ENCODE measurements at places on chromosomes 6 and 20.

DNA sequence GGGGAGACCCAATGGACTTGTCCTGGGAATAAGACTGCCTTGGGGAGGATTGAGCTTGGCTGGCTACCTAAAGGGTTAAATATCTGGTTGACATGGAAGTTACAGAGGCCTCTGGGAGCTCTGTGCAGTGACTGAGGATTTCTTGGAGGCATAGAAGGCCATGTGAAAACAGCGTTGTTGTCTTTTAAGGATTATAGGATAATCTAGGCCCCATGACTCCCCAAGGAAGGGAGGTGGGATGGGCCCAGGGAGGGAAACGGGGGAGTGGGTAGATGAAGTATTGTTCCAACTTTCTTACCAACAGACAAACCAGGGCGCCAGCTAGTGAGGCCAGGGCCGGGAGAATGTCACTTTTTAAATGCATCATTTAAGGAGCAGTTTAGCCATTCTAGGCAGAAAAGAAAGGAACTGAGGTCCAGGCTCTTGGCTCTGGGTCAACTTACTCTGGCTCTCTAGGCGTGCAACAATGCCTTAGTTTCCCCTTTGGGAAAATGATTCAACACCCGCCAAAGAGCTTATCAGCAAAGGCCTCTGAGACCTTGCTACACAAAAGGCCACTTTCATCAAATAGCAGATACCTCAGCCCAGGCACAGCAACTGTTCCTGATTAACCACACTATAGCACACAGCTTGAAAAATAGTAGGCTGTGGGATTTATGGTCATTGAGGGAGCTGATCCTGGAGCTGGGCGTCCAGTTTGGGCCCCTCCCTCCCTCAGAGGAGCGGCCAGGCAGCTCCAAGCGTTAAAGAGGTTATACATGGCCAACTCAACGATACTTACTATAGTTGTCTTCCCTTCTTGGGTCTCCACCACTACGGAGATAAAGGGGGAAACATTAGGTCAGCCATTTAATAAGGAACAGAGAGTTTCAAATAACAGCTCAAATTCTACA lies 7.0 kb downstream of the MRPS18A start:
- DNase-seq: no peak

GRCh38 chr6:166318227-166318626 lies 10.0 kb upstream of the PRR18 start:
- DNase-seq: no peak

DNA sequence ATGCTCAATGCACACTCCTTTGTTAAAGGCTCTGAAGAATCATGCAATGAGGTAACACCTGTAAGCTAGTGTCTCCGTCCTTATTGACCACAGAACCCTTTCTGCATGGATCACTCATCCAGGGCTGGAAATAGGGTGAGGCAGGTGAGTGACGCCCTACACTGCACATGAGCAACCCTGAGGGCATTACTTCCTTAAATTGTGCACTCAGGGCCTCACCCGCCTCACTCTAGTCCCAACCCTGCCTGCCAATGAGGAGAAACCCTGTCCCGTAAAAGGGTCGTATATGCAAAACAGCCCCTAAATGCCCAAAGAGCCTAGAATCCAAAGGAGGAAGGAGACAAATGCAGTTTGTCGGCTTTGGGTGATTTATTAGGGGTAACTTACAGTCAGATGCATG lies 33.6 kb upstream of the NOP56 start:
- no peak for DNase-seq

- DNase-seq: no peak
Measured at GRCh38 chr20:4453359-4453758, 268.4 kb upstream of the PRND start.

DNA sequence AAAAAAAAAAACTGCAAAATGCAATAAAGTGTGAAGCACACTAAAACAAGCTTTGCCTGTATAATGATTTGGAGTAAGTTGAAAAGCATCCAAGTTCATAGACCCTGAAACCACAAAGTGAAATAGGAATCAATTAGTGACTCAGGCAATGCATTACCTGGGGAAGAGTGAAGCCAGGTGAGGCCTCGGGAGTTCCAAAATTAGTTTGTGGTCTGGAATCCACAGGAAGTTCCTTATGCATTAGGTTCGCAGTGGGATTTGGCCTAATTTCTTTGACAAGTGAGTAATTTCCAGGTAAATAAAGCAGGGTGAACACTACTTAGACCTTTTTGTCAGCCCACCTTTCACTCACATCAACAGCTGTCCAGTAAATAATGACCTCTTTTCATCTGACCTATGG lies 490.8 kb downstream of the CBLN4 start:
- no peak for DNase-seq

DNA sequence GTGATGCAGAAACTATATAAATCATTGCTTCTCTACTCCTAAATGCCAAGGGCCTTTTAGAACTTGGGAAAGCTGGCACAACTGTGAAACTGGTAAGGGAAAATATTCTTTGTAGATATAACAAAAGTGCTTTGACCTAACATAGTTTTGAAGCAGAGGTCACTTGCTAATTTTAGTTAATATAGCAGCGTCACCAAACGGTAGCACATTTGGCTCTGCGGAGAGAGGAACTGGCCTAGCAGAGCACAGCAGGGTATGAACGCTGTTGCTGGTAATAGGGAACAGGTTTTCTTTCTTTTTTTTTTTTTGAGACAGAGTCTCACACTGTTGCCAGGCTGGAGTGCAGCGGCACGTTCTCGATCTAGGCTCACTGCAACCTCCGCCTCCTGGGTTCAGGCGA lies 67.4 kb downstream of the ECT2L start:
- no peak for DNase-seq

DNA sequence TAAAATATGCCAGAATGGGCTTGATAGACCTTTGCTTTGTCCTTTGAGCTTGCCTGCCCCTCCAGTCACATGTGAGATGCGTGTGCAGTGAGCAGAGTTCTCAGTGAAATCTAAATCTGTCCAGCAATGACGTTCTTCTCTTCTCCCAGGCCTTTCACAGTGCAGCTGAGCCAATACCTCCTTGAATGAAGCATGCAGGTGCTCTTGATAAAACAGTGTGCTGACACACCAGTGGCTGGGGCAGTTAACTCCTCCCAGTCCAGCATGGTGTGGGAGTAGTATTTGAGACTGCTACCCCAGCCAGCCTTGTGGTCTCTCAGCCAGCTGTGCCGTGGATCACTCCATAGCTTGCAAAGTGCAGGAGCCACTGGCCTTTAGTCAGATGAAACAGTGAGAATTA lies 240.5 kb downstream of the FARS2 start:
- no peak for DNase-seq

- DNase-seq: no peak
Measured at GRCh38 chr20:53736122-53736756, 142.6 kb upstream of the ZNF217 start.

- no peak for DNase-seq
Measured at GRCh38 chr6:43805699-43806042, 35.7 kb downstream of the VEGFA start.

GRCh38 chr6:87407901-87408720 lies at the start of gene CFAP206:
CFAP206 (plus strand) TSS chr6:87407972; CDS start chr6:87409840, 1,868 bp downstream.
- peak; percentile 83 for DNase-seq

DNA sequence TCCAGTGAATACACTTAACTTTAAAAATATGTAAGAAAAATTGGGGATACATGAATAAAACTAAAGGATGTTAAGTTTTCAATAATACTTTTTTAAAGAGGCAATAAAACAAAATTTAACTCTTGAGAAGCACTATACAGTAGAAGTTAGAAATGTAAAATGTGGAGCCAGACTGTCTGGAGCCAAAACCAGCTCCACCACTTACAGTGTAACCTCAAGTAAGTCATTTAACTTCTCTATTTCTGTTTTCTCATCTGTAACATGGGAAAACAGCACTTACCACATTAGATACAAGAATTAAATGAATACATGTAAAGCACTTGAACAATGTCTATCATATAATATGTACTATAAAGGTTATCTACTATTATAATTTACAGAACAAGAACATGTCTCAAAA lies 6.7 kb downstream of the ATG5 start:
- DNase-seq: no peak

DNA sequence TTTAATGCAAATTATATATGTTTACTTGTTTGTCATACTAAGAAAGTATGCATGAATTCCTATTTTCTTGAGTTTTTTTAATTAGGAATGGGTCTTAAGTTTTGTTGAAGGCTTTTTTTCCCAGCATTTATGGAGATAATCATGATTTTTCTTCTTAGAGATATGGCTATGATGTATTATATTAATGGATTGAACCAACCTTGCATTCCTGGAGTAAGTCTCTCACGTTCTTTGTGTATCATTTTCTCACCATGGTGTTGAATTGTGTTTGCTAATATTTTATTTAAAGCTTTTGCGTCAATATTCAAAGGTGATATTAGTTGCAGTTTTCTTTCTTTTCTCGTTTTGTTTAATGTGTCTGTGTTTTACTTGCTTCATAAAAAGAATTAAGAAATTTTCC lies 48.4 kb upstream of the SLC35D3 start:
- no peak for DNase-seq

All from CD4-positive, alpha-beta T cell treated with Interleukin-4 for 1 hour (primary cell).